ENCODE measurements at places on chromosomes 12 and 14. TPM values are rescaled to one million over a fixed set of nuclear protein-coding genes. Genes with fewer than 3 reads are reported as not detected.

- peak; percentile 39 for DNase-seq
These were observed 36.2 kb downstream of the VDR start for GRCh38 chr12:47868552-47869031.

- DNase-seq: peak; percentile 54
These were observed 24.4 kb upstream of the MGST1 start for GRCh38 chr12:16323010-16323409.

GRCh38 chr14:59256331-59256730, 67.9 kb downstream of the DAAM1 start:
- no peak for DNase-seq

DNA sequence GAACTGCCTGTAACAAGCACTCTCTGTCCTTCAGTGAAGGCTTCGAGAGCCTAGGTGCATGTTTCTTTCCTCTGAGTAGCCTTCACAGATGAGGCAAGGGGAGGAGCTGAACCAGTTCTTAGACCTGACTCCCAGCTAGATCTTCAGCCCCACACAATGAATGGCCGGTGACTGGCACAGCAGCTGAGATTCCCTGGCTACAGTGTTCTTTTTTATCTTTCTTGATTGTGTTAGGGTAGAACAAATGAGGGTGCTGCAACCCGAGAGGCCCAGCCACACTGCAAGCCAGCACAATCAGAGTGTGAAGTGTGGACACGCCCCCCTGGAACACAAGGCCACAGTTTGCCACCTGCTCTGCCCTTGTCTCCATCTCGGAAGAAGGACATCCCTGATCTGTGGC, 19.1 kb upstream of the COL2A1 start:
- DNase-seq: no peak

GRCh38 chr14:104421401-104421821, 158.2 kb upstream of the C14orf180 start:
- no peak for DNase-seq

- no peak for DNase-seq
These were observed 9.2 kb downstream of the JAG2 start for GRCh38 chr14:105159344-105159743.

GRCh38 chr12:115341442-115341841, 657.5 kb upstream of the TBX3 start:
- DNase-seq: peak; percentile 71

GRCh38 chr14:42095155-42095554, 488.5 kb downstream of the LRFN5 start:
- no peak for DNase-seq

- DNase-seq: peak; percentile 87
These were observed 27.4 kb upstream of the STON2 start for GRCh38 chr14:81427348-81428058.

- no peak for DNase-seq
These were observed 130.0 kb downstream of the SLC15A4 start for GRCh38 chr12:128693771-128694170.

- DNase-seq: peak; percentile 81
These were observed 49.2 kb downstream of the TESPA1 start for GRCh38 chr12:54935235-54935951.

DNA sequence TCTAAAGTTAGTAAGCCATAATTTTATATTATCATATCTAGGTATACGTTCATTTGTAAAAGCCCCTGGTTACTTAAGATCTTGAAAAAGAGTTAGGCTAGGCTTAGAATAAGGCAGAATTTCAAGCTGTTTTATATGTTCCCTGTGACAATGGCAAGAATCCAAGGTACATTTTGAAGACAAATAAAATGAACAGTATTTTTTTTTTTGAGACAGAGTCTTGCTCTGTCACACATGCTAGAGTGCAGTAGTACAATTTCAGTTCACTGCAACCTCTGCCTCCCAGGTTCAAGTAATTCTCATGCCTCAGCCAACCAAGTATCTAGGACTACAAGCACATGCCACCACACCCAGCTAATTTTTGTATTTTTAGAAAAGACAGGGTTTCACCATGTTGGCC, 139.2 kb downstream of the DUSP6 start:
- DNase-seq: no peak

The STON2 gene
- 44.5 TPM for total RNA-seq

The DACT1 gene
- 1.5 TPM for total RNA-seq

The KLHL33 gene
- total RNA-seq: not detected

The CNTN1 gene
- not detected for total RNA-seq

The NID2 gene
- total RNA-seq: 11.1 TPM

The TROAP gene
- total RNA-seq: 32.8 TPM

The CPM gene
- 20.5 TPM for total RNA-seq

The ACOT6 gene
- total RNA-seq: not detected

The KRT2 gene
- not detected for total RNA-seq

The RIN3 gene
- total RNA-seq: 1.5 TPM

The SPIC gene
- total RNA-seq: not detected

The FOXG1 gene
- not detected for total RNA-seq

The SERPINA12 gene
- total RNA-seq: not detected

The MUCL1 gene
- total RNA-seq: not detected

All from LHCN-M2 (cell line).